Stimulated activated CD4-positive, alpha-beta T cell treated with anti-CD3 and anti-CD28 coated beads, TNF-alpha, amount 100 ng/mL, for 1 hour (primary cell): ENCODE measurements at places on chromosomes 12 and 14.

DNA sequence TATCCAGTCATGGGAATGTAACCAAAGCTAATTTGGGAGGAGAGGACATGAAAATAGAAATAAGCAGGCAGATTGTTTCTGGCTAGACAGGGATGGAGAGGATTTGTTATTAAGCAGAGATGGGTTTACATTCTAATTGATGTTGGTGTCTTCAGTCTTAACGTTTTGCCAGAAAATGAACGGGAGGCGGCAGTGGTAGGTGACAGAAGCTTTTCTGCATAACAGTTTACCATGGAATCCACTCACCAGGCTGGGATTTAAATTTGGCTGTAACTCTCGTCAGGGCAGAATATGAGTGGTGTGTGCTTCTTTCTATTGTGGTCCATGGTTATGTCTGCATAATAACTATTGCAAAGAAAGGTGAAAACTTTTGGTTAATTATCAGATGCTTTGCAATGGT lies 50.2 kb upstream of the OTX2 start:
- DNase-seq, result no peak

- no peak for DNase-seq
Measured at GRCh38 chr14:79337761-79338160, 873.5 kb downstream of the DIO2 start.

- DNase-seq, result no peak
Measured at GRCh38 chr12:52815676-52816588, 2.0 kb upstream of the KRT4 start.

DNA sequence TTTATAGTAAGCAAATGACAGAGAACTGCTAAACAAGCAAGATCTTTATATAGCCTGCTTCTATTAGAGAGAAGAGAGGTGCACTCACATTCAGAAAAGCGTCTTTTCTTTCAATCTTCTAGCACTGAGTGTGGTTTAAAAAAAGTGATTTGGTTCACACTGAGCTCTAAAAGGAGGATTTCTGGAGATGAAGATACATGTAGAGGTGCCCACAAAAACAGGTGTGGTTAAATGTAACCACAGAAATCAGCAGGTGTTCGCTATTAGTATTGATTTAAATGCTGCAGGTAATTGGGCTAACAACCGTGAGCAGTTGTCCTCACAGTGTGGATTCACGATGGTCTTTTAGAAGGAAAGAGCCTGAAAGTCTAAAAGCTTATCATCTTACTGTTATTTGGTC lies 10.7 kb downstream of the PKP2 start:
- DNase-seq, result no peak

DNA sequence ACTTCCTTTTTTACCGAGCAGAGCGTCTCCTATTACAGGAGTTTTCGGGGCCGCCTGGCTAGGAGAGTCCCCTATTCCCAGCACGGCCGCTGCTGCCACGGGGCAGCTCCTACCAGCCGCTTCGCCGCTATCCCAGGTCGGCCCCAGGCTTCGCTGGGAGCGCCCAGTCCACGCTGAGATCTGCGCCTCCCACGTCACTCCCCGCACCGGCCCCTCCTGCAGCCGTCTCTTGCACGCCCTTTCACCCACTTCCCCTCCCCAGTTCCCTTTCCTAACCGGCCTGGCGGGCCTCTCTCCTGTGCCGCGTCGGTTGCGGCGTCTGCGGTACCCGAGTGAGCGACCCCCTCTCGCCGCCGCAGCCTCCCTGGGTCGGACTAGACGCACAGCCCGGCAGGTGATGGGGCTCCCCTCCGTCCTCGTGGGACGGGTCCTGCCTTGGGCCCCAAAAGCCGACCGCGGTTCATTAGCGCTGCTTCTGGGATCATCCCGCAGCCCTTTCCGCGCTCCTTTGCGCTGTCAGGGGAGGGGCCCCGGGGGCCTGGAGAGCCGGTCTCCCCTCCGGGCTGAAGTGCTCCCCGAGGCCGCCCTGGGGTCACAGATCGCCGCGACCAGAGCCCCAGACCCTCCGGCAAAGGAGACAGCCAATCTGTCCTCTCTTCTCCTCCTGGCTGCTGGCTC lies 1318.4 kb downstream of the TMEM121 start:
- DNase-seq, result peak; percentile 36

GRCh38 chr12:41683023-41683422 lies 461.7 kb downstream of the GXYLT1 start:
- no peak for DNase-seq

DNA sequence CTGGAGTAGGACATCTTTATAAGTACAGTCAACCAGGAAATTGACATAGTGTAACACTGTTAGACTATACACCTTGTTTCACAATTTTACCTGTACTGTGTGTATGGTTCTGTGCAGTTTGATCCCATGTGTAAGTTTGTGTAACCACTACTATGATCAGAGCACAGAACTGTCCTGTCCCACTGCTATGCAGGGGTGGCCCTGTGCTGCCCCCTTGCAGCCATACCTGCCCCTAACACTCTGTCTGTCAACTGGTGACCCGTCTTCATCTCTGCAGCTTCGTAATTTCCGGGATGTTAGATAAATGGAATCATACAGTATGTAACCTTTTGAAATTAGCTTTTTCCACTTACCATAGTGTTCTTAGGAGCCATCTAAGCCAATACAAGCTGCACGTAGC lies 58.7 kb upstream of the RD3L start:
- no peak for DNase-seq

DNA sequence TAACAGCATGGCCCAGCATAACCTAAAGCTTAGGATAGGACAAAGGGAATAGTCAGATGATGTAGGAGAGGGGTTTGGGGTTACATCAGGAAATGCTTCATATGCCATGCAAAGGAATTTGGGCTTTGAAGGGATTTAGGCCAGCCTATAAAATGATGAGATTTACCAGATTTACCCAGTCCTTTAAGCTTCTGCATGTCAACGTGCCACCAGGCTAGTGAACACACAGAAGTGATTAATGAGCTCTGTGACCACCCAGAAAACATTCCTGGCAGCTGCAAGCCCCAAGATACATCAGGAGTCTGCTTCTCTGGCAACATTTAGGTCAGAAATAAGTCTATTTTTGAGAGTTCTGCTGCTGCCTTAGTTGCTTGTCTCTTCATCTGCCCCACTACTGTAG lies 118.3 kb downstream of the LRIG3 start:
- no peak for DNase-seq

DNA sequence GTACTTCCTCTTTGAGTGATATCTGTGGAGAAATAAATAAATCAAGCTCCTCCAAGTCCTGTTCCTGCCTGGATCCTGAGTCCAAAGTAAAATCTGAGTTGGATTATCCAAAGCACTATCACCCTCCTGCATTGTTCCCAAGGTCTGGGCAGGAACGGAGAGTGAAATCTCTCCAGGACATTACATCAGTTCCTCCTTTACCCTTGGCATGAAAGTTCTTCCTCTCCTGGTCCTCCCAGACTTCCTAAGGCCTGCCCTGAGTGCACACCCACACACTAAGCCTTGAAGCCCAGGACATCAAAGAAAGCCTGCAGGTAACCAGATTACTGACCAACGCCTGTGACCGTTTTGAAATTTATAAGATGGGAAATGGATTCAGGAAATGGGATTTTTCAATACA lies 206.8 kb upstream of the BCL2L14 start:
- no peak for DNase-seq

- no peak for DNase-seq
Measured at GRCh38 chr14:24888532-24888931, 161.4 kb downstream of the STXBP6 start.
